ENCODE measurements at places on chromosomes 7 and 10.

DNA sequence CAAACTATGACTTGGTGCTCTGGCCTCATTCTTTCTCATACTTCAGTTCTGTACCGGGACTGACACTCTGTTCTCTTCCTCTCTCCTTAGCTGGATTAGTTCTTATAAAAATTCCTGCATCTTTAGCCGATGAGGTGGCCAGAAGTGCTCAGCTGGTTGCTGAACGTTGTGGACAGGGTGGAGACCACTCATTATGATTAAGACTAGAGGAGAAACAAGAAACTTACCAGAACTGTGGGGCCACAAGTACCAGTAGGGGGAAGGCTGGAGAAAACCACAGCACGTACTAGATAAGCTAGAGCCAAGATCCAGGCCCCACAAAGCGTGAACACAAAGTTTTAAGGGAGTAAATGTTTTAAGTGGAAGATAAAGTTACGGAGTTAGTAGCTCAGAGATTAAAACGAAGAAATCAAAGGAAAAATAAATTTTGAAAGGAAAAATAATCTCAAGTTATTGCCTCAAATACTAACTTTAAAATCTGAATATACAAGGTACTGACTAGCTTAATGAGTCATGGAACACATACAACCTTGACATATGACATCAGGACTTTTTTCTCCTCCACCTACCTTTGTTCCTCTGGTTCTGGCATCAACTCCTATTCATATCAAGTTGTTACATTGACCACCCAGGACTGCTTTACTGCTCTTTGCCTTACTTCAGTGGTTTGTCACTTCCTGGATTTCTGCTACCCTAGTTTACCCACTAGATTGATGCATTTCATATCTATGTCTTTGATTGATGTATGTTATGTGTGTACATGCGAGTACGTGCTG lies 469.0 kb downstream of the TFEC start:
- DNase-seq: no peak

GRCh38 chr10:130341356-130341755 lies 205.2 kb downstream of the GLRX3 start:
- peak; percentile 9 for DNase-seq

- DNase-seq: no peak
These were observed 24.2 kb upstream of the FAM20C start for GRCh38 chr7:167976-168791.

DNA sequence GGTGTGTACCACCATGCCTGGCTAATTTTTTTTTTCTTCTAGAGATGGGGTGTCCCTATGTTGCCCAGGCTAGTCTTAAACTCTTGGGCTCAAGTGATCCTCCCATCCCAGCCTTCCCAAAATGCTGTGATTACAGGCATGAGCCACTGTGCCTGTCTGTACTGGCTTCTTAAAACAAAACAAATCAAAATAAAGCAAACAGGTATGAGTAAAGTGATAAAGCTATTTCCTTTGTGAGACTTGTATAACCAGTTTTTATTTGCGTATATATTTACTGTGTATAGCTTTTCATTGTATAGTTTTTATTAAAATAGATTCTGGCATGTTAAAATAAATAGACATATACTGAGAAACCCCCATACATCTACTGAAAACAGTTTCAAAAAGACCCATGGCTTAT lies 14.3 kb downstream of the LCOR start:
- no peak for DNase-seq

Measured in activated T-cell treated with anti-CD3 and anti-CD28 coated beads for 48 hours (primary cell).